OCI-M1 (cell line): ENCODE measurements at places on chromosomes 1 and 21.

DNA sequence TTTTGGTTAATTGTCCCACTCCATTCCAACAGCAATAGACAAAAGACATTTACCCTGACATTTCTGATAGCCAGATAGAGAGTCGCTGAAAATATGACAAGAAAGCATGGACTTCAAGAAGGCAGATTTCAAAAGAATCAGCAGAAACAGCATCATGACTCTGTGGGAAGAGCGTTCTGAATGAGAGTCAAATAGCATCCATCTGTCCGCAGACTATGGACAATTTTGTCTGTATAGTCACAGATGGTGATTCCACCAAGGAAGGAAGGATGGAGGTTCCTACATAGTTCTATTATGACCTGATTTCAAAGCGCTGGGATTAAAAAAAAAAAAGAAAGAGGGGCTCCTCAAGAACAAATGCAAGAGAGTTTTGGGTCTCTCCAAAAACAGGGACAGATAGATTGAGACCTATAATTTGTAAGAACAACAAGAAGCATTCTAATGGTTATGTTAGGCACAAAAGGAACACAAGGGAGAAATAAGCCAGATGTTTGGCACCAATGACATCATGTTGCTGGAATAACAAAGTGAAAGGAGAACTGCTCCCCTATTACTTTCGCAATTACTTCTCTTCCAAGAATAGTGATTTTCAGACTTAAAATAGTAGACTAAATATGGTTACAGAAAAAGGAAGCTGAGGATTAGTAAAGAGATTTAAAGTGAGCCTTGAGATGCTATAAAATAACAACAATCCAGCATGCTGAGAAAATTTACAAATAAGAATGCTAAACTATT lies 28.5 kb downstream of the NIBAN1 start:
- DNase-seq = peak; percentile 79

DNA sequence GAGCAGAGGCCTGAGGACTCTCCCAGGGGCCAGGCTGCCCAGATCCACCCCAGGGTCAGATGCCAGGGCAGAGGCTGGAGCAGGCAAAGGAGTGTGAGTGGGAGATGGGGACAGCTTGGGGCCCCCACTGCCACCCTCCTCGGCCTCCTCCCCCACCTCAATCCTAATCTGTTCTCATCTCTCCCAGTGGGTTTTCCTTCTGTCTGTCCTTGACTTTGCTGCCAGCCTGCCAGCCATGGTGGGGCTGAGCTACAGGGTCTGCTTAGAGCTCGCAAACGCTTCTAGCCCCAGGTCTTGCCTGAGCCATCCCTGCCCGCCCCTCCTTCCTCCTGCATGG lies 65.3 kb downstream of the MEGF6 start:
- no peak for DNase-seq

GRCh38 chr1:89545264-89546038 lies 20.8 kb downstream of the LRRC8B start:
- peak; percentile 95 for DNase-seq

DNA sequence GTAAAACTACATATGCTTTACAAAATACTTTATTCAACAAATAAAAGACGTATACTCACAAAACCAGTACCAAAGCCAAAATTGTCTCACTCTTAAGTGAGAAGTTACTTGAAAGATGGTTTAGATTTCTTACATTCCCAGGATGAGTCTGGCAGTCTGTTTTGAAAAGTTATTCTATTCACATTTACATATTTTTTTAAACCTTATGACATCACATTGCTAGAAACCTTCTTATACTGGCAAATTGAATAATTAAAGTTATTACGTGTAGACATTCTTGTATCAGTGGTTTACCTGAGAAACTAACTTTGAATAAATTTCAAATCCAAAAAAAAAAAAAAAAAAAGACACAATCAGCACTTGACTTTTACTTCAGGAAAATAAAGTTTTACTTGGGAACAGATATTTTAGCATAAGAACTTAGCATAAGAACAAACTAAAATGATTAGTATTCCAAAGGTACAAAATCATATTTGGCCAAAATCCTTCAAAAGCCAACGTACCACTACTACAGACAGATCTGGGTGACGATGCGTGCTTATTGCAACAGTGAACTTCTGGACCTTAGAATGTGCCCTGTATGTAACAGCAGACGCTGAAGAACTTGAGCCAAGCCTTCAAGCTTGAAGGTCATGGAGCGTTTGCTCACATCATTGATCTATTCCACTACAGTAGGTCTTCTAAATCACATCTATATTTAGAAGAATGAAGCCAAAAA lies 2.5 kb downstream of the CDC42BPA start:
- peak; percentile 86 for DNase-seq

GRCh38 chr21:33901412-33902288 lies 14.0 kb downstream of the ATP5PO start:
- peak; percentile 54 for DNase-seq

DNA sequence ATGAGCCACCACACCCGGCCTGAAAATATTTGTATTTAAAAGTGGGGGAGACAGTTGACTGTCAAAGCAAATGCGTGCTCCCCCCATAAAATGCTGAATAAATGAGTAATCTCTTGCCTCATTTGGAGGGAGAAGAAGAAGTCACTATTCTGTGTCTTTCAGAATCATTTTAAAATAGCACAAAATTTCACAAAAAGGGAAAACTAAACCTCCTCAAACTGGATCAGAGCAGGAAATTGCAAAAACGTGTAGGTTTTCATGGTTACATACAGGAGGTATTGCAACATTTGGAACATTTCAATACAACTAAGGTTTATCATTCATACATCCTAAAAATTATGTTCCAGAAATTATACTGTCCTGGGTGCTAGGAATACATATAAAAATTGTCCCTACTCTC lies 13.6 kb downstream of the MTF1 start:
- peak; percentile 62 for DNase-seq

GRCh38 chr1:25805863-25806225 lies 5.9 kb downstream of the SELENON start:
- DNase-seq = no peak

DNA sequence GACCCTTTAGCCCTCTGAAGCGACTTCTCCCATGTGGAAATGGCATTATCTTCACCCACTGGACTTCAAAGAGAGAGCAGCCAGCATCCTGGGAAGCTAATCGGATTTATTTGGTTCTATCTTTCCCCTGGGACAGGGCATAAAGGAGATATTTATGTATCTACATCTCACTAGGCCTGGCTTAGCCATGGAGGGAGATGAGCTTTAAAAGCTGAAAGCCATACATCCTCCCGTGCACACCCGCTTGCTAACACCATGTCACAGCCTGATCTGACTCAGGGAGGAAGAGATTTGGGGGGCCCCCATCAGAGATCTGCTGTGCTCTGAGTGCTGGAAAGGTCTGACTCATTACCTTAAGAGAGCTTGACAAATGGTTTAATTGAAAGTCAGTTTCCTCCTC lies 155.9 kb downstream of the PLXNA2 start:
- no peak for DNase-seq

- DNase-seq = no peak
Observed at GRCh38 chr1:100377590-100378361, 25.5 kb downstream of the CDC14A start.

DNA sequence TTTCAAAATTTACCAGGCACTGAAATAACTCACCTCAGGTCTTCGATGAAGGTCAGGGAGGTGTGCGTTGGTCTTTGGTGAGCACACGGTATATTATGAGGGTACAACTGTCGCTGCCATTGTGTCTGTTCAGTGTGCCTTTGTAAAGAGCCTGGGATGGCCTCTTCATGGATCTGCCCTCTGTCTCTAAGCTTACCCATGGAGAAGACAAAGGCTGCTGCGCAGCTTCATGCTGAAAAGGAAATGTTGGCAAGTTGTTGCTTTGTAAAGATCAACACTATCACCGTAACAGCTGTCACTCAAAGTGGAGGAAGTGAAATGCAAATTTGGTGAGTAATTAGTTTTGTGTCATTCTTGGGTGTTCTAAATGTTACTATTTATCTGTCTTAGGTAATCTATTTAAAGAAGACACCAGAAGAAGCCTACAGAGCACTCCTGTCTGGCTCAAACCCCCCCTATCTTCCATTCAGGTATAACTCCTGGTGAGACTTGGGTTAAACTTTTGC lies 71.6 kb downstream of the CDC14A start:
- DNase-seq = no peak

- DNase-seq = no peak
Observed at GRCh38 chr1:216702170-216702569, 21.1 kb downstream of the ESRRG start.

DNA sequence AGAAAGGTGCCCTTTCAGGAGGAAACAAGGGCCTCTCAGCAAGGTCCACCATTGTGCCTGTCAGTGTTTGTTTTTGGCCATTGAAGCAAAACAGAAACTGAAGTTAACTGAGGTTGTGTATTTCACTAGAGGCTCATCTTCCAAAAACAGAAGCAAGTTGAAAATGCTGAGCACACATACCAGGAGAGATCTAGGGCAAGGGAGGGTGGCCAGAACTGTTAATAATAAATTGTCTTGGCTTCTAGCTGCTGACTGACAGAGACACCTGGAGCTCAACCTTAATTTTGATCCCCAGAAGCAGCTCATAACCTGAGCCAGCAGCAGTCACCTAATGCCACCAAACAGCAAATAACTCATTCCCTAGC lies 5.2 kb downstream of the AGMAT start:
- DNase-seq = no peak

GRCh38 chr21:17921579-17922530 lies 102.7 kb upstream of the C21orf91 start:
- DNase-seq = no peak

DNA sequence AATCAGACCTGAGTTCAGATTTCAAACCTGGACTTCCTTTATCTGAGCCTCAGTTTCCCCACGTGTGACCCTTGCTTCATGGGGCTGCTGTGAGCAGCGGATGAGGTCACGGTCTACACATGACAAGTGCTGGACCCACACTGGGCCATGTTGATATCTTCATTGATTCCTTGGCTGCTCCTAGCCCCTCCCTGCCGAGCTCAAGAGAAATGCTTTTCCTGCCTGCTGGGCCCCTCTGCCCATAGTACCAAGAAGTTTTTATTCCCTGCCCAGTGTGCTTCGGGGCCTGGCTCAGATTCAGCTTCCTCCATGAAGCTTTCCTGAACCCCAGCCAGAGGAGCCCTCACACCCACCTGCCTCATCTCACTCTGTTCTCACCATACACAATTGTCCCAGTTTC lies 181.6 kb downstream of the PTPRU start:
- no peak for DNase-seq

DNA sequence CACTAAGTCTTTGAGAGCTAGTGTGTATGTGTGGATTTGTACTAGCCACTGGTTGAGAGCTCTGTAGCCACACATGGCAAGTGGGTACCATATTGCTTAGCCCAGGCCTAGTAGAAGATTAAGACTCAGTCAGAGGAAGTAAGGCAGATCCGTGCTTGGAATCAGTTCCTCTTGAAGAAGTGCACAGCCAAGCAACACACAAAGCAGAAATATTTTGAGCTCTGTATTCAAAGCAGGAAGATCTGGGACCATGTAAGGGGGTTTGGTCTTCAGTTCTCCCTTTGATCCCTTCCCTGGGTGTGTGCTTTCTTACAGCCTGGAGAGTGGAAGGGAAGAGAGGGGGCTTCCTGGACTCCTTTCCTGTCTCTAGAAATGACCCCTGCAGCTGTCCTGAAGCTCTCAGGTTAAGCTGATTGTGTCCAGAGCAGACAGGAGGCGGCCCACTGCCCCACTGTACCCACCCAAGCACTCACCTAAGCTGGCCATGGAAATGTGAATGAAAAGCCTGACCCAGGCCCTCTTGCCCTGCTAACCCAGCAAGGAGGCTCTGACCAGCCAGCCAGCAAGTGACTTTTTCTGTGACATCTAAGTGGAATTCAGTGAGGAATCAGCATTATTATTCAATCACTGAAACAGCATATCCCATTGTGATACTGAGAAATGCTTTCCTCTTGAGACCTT lies 3.6 kb downstream of the ETS2 start:
- DNase-seq = peak; percentile 60

DNA sequence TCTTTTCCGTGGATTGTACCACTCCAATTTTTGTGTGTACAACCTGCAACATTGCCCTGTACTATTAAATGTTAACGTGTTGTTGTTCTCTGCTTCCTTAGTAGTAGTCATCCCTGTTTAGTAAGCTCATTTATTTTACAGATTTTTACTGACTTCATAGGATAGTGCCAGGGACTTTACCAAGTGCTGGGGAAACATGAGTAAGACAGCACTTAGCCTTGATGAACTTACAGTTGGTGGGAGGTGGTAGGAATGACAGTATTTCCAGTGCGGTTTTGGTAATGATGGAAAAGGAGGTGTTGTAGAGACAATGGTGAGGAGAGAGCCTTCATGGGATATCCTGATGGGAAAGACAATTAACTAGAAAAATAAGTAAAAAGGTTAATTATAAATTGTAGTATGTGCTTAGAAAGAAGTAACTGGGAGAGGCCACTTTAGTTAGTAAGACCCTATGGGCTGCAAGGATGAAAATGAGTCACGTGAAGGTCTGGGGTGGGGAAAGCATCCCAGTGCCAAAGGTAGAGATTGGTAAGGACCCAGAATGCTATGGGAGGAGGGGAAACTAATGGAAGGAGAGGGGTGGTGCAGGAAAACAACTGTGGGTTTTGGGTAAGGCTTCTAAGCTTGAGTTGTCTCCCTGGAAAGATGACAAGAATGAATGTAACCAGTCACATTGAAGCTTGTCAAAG lies 1.7 kb downstream of the RLF start:
- DNase-seq = no peak

DNA sequence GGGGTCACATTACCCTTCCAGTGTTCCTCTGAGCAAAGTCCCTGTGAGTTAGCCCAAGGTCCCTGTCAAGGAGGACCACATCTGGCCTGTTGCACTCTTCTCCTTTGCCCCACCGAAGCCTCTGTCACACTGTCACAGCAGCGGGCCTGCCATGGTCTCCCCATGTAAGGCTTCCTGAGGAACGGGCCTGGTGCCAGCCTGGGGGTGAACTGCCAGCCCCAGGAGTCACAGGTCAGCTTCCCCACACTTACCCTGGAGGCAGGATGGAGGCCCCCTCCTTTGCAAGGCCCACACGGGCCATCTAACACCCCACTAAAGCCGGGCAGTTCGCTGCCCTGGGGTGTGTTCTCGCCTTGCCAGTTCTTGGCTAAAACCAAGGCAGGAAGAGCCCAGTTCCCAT lies 14.1 kb downstream of the TNFRSF1B start:
- DNase-seq = no peak

GRCh38 chr1:110872366-110872744 lies 593 bp upstream of the CD53 start:
- DNase-seq = peak; percentile 67

GRCh38 chr1:172476218-172476811 lies 32.4 kb upstream of the PIGC start:
- DNase-seq = no peak

- no peak for DNase-seq
Observed at GRCh38 chr21:38761531-38761930, 44.2 kb upstream of the ETS2 start.

GRCh38 chr21:39388811-39389155 lies 39.9 kb upstream of the HMGN1 start:
- no peak for DNase-seq

DNA sequence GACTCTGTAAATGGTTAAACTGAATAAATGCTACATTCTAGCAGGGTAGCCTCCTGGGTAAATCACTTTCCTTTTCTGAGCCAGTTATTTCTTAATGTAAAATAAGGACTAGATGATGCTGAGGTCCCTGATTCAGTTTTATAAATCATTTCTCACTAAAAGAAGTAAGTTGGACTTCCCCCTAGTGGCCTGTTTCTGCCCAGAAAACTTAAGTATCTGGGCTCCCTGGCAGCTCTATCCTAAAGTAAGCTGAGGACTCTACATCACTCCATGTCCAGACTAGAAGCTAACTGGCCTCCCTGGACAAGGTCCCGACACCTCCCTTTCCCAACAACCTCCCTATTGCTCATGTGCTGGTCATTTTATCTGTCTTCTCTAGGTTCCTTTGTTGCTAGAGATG lies 3.0 kb downstream of the GPN2 start:
- DNase-seq = peak; percentile 39
